ENCODE measurements at places on chromosomes 5 and 9. TPM values are rescaled to one million over a fixed set of nuclear protein-coding genes. Genes with fewer than 3 reads are reported as not detected.

The PMPCA gene
- 23.6 TPM for total RNA-seq

DNA sequence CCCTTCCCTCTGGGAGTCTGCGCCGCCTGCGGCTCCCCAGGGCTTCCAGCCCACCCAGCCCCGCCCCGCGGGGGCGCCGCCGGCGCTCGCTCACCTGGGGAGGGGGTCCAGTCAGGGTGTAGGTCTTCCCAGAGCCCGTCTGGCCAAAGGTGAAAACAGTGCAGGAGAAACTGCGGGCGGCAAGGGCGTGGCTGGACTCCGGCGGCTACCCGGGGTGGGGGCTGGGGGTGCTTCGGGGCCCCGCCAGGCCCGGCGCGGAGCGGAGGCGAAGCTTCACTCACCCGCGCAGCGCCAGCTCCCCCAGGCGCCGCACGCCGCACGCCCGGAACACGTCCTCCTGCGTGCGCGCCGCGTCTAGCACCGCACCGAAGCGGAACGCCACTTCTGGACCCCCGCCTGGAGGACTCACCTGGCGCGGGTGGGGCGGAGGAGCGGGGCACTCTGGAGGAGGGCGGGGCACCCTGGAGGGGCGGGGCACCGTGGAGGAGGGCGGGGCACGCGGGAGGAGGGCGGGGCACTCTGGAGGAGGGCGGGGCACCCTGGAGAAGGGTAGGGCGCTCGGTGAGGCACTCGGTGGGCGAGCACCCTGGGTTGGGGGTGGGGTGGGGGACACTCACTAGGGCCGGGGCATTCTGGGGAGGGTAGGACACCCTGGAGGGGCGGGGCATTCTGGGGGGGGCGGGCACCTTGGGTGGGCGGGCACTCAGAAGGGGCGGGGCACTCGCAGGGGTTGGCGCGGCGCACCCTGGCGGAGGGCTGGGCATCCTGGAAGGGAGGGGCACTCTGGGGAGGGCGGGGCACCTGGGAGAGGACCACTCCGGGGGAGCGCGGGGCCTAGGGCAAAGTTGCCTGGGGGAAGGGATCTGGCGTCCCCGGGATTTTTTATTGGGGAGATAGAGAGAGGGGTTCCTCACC, 814 bp downstream of the KIF12 start:
- no peaks in the 10 kb centered on the region for H3K27me3 ChIP-seq
- H3K36me3 ChIP-seq: peaks cover 1% of the 10 kb centered on the region
- peak; percentile 82 for DNase-seq
- H3K27ac ChIP-seq: peak overlapping the region; percentile 94

DNA sequence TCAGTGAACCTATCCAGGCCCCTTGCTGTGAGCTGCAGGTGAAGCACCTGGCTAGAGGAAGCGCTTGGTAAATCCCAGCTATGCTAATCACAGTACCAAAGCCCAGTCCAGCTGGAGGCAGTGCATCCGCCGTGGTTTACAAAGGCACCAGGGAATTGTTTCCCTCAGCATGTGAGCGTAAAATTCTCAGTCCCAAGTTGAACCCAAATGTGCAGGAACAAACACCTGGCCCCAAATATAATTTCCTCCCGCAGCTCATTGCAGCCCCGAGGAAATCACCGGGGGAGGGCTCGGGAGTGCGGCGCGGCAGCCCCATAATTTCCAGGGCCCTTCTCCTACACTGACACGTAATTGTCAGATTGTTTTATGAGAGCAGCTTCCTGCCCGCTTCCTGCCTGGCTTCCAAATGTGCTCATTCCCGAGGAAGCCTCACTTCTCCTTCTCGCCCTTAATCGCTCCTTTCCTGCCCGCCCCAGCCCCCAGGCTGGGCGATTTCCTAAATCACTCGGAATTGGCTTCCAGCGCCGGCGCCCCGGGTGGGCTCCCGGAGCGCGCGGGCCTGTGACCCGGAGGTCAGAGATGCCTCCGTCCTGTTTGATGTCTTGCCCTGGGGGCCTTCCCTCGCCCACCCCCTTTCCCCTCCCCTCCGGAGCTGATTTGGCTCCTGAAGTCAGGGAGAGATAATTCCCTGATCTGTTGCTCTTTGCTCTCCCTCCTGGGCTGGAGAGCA, 134.4 kb downstream of the FGF1 start:
- no peak overlapping the region for H3K4me3 ChIP-seq
- H3K4me1 ChIP-seq: no peaks in the 10 kb centered on the region
- no peaks in the 10 kb centered on the region for H3K27me3 ChIP-seq
- no peak overlapping the region for H3K27ac ChIP-seq

The NTRK2 gene
- total RNA-seq: 20.5 TPM

DNA sequence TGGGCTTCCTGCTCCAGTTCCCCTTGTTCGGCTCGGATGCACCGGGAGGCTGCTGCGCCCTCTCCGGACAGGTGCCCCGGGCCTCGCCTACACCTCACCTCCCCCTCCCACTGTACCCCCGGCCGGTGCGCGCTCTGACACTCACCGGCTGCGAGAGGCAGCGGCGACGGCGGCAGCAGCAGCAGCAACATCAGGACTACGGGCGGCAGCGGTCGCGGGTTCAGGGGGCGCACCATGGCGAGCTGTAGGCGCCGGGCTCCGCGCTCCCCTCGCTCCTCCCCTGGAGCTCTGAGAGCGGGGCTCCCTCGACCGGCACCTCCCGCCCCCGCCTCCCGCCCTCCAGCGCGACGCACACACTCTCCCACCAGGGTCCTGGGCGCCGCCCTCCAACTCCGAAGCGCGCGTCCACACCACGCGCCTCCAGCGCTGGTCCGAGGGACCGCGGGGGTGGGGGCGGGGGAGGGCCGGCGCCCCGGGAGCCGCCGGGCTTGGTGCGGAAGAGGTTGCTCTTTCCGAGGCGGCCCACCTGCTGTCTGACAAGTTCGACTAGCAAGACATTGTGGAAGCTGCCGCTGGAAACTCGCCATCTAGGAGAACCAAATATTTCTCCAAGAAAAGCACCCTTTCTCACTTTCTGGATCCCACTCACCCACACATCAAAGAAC, at the start of gene GFRA3:
GFRA3 (minus strand) TSS at position 433 of the 665 bp plus-strand sequence; CDS start at position 236, 197 bp downstream.
- peaks cover 30% of the 10 kb centered on the region for H3K4me1 ChIP-seq
- H3K27ac ChIP-seq: no peak within 1 kb of the TSS
- DNase-seq: peak; percentile 6
- no peaks in the 10 kb centered on the region for H3K36me3 ChIP-seq
- peak within 1 kb of the TSS; percentile 8 for H3K4me3 ChIP-seq

- no peaks in the 10 kb centered on the region for H3K27me3 ChIP-seq
- no peaks in the 10 kb centered on the region for H3K36me3 ChIP-seq
- H3K27ac ChIP-seq: no peak overlapping the region
- no peak for DNase-seq
Observed at GRCh38 chr5:52448111-52448510, 339.6 kb upstream of the ITGA1 start.

- H3K36me3 ChIP-seq: no peaks in the 10 kb centered on the region
- peaks cover 12% of the 10 kb centered on the region for H3K4me1 ChIP-seq
- H3K27ac ChIP-seq: no peak overlapping the region
- DNase-seq: no peak
Observed at GRCh38 chr5:10533226-10533625, 30.6 kb upstream of the ANKRD33B start.

DNA sequence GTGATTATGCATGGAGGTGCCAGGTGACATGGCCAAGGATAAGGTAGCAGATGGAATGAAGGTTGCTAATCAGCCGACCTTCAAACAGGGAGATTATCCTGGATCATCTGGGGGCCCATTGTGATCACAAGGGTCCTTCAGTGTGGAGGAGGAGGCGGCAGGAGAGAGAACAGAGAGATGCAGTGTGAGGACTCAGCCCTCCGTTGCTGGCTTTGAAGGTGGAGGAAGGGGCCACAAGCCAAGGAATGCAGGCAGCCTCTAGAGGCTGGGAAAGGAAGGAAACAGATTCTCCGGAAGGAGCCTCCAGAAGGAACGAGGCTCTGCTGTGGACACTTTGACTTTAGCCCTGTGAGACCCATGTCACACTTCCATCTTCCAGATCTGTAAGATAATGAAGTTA, 27.4 kb upstream of the EEIG1 start:
- H3K27ac ChIP-seq: no peak overlapping the region

The MLANA gene
- total RNA-seq: not detected

- H3K4me1 ChIP-seq: peaks cover 6% of the 10 kb centered on the region
- no peak for DNase-seq
- H3K27me3 ChIP-seq: no peaks in the 10 kb centered on the region
- H3K4me3 ChIP-seq: no peak overlapping the region
- no peak overlapping the region for H3K27ac ChIP-seq
Observed at GRCh38 chr5:40801771-40802562, 3.8 kb upstream of the PRKAA1 start.

The PCDHB2 gene
- total RNA-seq: 2.0 TPM

GRCh38 chr9:79562749-79563386, 8.9 kb upstream of the TLE4 start:
- no peaks in the 10 kb centered on the region for H3K4me1 ChIP-seq
- no peak for DNase-seq
- no peaks in the 10 kb centered on the region for H3K27me3 ChIP-seq
- no peak overlapping the region for H3K27ac ChIP-seq
- no peak overlapping the region for H3K4me3 ChIP-seq

DNA sequence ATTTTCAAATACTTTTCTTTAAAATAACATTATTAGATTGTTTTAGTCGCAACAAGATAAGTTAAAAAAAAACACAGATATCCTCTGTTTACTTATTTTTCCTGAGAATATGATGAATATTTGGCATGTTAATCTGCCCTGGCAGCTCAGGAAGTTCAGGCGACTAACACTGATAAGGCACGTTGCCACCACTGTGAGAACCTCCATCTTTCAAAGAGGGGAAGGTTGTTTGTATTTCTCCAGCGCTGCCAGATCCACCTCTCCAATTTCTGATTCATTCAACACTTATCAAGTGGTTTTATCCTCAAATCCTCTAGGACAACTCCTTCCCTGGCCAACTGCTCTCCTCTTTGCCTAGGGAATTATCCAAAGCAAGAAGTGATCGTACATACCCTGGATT, 21.8 kb downstream of the CTNNAL1 start:
- H3K36me3 ChIP-seq: no peaks in the 10 kb centered on the region
- no peaks in the 10 kb centered on the region for H3K27me3 ChIP-seq
- H3K4me1 ChIP-seq: peaks cover 14% of the 10 kb centered on the region
- peak; percentile 40 for DNase-seq
- no peak overlapping the region for H3K4me3 ChIP-seq
- H3K27ac ChIP-seq: peak overlapping the region; percentile 30

DNA sequence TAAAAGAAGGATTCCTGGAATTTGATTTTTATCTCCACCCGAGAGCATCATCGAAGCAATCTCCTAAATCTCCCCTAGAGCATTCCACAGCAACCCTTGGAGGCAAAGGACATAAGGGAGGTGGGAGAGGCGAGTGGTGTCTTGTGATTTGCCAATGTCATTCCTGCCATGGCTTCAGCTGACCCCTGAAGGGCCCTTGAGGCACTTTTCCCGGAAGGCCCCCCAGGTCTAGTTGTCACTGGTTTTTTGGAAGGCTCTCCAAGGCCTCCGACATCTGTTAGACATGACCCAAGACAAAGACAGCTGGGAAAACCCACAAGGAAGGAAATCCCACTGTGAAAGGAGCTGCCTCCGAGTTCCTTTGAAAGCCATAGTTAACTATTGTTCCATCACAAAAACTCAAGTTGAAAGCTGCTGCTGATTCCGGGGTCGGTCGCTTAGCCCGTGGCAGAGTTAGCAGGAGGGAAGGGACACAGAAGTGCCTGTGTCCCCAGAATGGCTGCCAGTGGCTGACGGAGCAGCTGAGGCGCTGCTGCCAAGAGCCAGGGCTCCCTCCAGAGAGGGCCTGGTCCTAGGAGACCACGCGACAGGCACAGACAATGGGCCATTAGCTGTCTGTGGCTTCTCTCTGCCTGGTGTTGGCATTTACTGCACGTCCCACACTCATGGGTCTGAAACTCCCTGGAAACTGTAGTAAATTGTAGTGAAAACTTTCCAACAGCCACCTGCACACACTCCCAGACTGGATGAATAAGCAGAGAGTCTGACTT, 24.4 kb upstream of the TRIO start:
- no peaks in the 10 kb centered on the region for H3K27me3 ChIP-seq
- no peaks in the 10 kb centered on the region for H3K36me3 ChIP-seq
- H3K4me3 ChIP-seq: no peak overlapping the region
- DNase-seq: peak; percentile 29
- H3K4me1 ChIP-seq: peaks cover 16% of the 10 kb centered on the region

The CER1 gene
- 2.0 TPM for total RNA-seq

DNA sequence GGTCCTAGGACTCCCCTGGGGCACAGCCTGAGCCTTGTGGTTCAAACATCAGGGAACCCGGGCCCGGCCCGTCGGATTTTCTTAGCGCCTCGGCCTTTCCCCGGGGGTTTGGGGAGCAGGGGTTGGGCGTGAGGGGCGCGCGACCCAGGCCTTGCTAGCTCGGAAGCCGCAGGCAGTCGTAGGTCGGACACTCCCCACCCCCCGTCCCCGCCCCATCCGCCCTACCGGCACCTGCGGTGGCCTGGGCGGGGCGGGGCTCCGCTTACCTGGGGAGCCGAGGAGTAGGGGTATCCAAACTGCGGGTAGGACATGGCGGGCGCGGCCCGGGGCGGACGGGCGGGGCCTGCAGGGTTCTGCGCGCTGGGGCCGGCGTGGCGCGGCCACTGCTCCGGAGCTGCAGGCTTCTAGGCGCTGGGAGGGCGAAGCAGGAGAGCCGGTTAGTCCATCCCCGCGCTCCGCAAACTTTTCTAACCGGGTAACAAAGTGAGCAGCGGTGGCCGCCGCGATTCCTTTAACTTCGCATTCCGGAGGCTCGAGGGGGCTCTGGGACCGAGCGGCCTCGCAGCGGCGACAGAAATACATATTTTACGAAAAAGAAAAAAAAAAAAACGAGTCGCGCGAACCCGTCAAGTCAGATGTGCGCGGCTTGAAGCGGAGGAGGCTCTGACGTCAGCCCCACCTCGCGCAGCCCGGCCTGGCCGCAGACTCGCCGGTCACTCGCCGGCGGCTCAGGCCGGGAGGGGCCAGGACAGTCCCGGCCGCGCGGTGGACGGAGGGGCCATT, at the start of gene IRX4:
IRX4 (minus strand) TSS at position 589 of the 783 bp plus-strand sequence; CDS start at position 311, 278 bp downstream.
- no peaks in the 10 kb centered on the region for H3K27me3 ChIP-seq
- no peak for DNase-seq
- H3K36me3 ChIP-seq: no peaks in the 10 kb centered on the region
- H3K4me3 ChIP-seq: peak within 1 kb of the TSS; percentile 2
- H3K4me1 ChIP-seq: peaks cover 29% of the 10 kb centered on the region
- no peak within 1 kb of the TSS for H3K27ac ChIP-seq

GRCh38 chr5:531749-532315, 7.6 kb upstream of the SLC9A3 start:
- no peak overlapping the region for H3K27ac ChIP-seq
- H3K4me1 ChIP-seq: peaks cover 7% of the 10 kb centered on the region
- no peak for DNase-seq
- H3K36me3 ChIP-seq: no peaks in the 10 kb centered on the region

- no peaks in the 10 kb centered on the region for H3K27me3 ChIP-seq
- no peak overlapping the region for H3K27ac ChIP-seq
- H3K36me3 ChIP-seq: no peaks in the 10 kb centered on the region
- H3K4me1 ChIP-seq: peaks cover 33% of the 10 kb centered on the region
Observed at GRCh38 chr9:121354141-121354540, 15.9 kb downstream of the STOM start.

GRCh38 chr5:135216471-135217343, 182.3 kb downstream of the MACROH2A1 start:
- no peak overlapping the region for H3K27ac ChIP-seq
- H3K4me1 ChIP-seq: no peaks in the 10 kb centered on the region
- no peaks in the 10 kb centered on the region for H3K36me3 ChIP-seq
- H3K27me3 ChIP-seq: no peaks in the 10 kb centered on the region
- H3K4me3 ChIP-seq: no peak overlapping the region
- DNase-seq: no peak

Measured in body of pancreas (tissue), 4 donors.